Smooth muscle cell of the pulmonary artery (primary cell): ENCODE measurements at places on chromosomes 6 and 20. TPM values are rescaled to one million over a fixed set of nuclear protein-coding genes. Genes with fewer than 3 reads are reported as not detected.

SNHG17 gene
- 4.6 and 12.4 TPM in 2 replicates for total RNA-seq

MAPK13 gene
- 16.7 and 17.1 TPM in 2 replicates for total RNA-seq

PTK6 gene
- 0.07 and 0.10 TPM in 2 replicates for total RNA-seq

B4GALT5 gene
- 19.1 and 34.2 TPM in 2 replicates for total RNA-seq

PNPLA1 gene
- total RNA-seq: 0.03 and 0.07 TPM in 2 replicates

ARMH2 gene
- total RNA-seq: not detected in 2 replicates

GPX5 gene
- not detected in 2 replicates for total RNA-seq

PLA2G7 gene
- not detected in 2 replicates for total RNA-seq

ARMC12 gene
- 0.26 TPM in 2 replicates for total RNA-seq

TPX2 gene
- 10.6 and 22.9 TPM in 2 replicates for total RNA-seq

BMP2 gene
- 5.9 and 10.3 TPM in 2 replicates for total RNA-seq

EPB41L1 gene
- 42.2 and 48.2 TPM in 2 replicates for total RNA-seq

FAXC gene
- 0.26 and 0.59 TPM in 2 replicates for total RNA-seq

MOCS3 gene
- 7.6 and 8.3 TPM in 2 replicates for total RNA-seq

OR12D3 gene
- total RNA-seq: not detected in 2 replicates

CDYL gene
- 15.6 and 19.5 TPM in 2 replicates for total RNA-seq

GINS1 gene
- total RNA-seq: 2.3 and 4.5 TPM in 2 replicates

SLC22A7 gene
- total RNA-seq: not detected in 2 replicates

SLC4A11 gene
- total RNA-seq: 0.20 and 1.2 TPM in 2 replicates

STK35 gene
- total RNA-seq: 21.9 and 22.6 TPM in 2 replicates

PRND gene
- not detected in 2 replicates for total RNA-seq

HLA-DQA2 gene
- total RNA-seq: not detected in 2 replicates

LRRC1 gene
- total RNA-seq: 5.3 and 8.8 TPM in 2 replicates

MAFB gene
- total RNA-seq: 0.79 and 2.0 TPM in 2 replicates

SLC17A3 gene
- total RNA-seq: not detected in 2 replicates

CAGE1 gene
- 0.07 TPM in 2 replicates for total RNA-seq

RHAG gene
- total RNA-seq: not detected in 2 replicates

ZNF334 gene
- 0.83 and 3.9 TPM in 2 replicates for total RNA-seq

DLK2 gene
- 0.20 and 0.86 TPM in 2 replicates for total RNA-seq

LY6G6C gene
- total RNA-seq: not detected in 2 replicates

PTCRA gene
- not detected in 2 replicates for total RNA-seq

ADAM33 gene
- 11.3 and 15.3 TPM in 2 replicates for total RNA-seq

KIAA1755 gene
- total RNA-seq: 4.7 and 5.9 TPM in 2 replicates

MICB gene
- 14.8 and 15.8 TPM in 2 replicates for total RNA-seq

TOX2 gene
- 1.4 and 2.2 TPM in 2 replicates for total RNA-seq

CCDC170 gene
- 0.33 and 0.46 TPM in 2 replicates for total RNA-seq
